ENCODE measurements at places on chromosomes 6 and 20. TPM values are rescaled to one million over a fixed set of nuclear protein-coding genes. Genes with fewer than 3 reads are reported as not detected.
A peak's percentile ranks its signal among the peaks of the same experiment; 100 is the strongest.

- DNase-seq, result peak; percentile 83
Observed at GRCh38 chr6:157906537-157907061, 75.1 kb upstream of the SYNJ2 start.

DNA sequence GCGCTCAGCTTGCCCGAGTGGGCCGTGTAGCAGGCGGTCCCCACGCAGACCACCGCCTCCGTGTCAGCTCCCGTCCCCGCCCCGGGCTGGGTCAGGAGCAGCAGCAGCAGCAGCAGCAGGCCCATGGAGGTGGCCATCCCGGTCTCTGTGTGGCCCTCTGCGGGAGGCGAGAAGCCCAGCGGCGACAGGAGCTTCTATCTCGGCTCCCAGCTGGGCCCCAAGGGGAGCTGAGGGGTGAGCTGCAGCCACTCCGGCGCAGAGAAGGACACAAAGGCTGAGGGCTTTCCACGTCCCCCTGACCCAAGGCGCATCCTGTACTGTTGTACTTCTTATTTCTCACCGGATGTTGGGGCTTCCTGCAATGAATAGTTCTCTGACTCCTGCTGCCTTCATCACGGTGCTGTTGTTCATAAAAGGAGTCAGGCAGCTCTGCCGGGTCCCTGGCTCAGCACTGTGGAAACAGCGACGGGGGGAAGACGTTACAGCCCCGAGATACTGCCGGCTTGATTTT, at the start of gene CD93:
Gene CD93, minus strand, starts transcription at position 269 of the 511 bp plus-strand sequence. Its CDS starts 132 bp downstream, at position 137.
- peak; percentile 95 for DNase-seq

- no peak for DNase-seq
Observed at GRCh38 chr20:63627751-63628245, 897 bp upstream of the GMEB2 start.

DNA sequence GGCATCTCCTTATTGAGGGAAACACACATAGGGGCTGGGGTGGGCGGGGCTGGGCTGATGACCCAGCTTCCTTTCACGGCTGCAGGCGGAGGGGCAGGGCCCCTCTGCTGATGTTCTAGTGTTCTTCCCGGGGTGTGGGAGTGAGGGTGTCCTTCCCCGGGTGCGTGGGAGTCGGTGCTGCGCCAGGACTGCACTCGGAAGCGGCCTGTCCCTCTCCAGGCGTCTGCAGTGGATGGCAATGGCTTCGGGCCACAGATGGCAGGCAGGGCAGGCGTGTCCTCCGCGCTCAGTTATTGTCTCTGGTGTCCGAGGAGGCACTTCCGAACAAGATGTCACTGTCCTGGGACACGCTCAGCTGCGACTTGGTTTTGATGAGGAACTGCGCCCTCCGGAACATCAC, 19.2 kb downstream of the KCNG1 start:
- no peak for DNase-seq

GRCh38 chr6:42403421-42403820, 48.3 kb downstream of the TRERF1 start:
- no peak for DNase-seq

KCNK15 gene
- not detected for total RNA-seq

DNA sequence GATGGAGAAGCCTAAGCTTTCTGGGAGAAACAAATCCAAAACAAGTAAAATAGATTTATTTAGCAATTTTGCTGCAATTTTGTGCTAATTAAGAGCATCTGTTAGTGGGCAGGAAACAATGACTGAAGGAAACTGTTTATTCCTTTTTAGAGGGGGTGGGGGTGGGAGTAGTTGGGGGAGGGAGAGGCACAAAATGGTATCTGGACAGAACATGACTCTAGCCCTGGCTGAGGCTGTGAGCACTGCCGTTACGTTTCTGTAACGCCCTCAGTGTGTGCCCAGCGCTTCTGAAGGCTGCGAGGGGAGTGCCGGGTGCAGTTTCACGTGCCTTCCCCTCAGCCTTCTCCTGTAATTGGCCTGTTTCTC, 28.8 kb downstream of the METTL24 start:
- DNase-seq, result no peak

DNA sequence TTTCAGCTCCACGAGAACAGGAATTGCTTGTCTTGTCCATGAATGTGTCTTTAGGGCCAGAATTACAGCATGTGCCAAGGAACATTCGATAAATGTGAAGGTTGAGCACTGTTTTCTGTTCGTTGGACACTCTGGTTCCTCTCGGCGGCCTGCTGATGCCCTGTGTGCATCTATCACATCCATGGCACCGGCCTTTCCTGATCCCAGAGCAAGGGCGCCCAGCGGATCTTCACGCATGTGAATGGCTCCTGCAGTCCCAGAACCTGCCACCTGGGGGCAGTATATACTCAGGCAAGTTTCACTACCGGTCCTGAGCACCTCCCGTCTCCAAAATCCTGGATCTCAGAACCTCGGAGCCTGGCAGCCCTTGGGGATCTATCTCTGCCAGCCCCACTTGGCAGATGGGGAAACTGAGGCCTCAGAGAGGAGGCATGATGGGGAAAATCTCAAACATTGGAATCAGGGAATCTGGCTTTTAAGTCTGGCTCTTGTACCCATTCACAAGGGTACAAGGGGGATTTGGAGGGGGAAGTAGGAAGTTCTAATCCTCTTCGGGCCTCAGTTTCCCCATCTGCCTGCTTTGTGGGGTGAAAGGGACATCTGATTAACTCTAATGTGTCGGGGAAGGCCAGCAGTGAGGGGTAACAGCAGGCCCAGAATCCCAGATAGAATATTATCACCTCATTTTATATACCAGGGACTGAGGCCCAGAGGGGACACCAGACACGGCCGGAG, 4.3 kb upstream of the CEBPB start:
- peak; percentile 72 for DNase-seq

FLRT3 gene
- total RNA-seq, result 0.13 TPM

- no peak for DNase-seq
Observed at GRCh38 chr20:39021748-39022147, 59.6 kb downstream of the DHX35 start.

CCDC170 gene
- 0.53 TPM for total RNA-seq

DNA sequence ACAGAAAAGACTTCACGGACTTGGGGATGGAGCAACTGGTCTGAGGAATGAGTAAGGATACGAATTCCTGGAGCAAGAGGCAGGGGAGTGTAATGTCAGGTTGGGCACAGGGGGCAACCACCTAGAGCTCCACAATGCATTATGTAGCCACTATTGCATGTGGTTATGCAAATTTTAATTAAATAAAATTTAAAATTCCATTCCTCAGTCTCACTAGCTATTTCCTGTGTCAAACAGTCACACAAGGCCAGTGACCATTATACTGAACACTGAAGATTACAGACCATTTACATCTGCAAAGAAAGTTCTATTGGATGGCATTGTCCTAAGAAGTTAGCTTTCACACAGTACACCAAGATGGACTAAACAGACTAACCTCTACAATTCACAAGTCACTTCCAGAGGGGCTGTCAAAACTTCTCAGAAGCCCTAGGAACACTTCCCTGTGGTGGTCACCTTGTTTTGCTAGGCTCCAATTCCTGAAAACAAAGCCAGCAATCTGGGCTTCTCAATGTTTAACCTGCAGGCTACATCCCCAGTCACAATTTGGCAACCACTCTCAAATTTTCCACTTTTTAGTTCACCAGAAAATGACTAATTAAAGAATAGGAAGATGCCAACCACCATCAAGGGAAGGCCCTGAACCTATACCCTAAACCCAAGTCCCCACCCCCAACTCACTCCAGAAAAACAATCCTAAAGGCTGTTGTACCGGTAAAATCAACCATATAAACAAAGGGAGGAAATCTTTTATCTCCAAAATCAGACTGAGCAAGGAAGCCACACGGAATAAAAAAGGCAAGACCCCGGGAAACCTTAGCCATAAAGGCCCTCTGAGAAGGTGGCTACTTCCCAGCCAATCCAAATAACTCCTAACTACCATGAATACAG, 34.2 kb upstream of the C20orf203 start:
- peak; percentile 86 for DNase-seq

DNA sequence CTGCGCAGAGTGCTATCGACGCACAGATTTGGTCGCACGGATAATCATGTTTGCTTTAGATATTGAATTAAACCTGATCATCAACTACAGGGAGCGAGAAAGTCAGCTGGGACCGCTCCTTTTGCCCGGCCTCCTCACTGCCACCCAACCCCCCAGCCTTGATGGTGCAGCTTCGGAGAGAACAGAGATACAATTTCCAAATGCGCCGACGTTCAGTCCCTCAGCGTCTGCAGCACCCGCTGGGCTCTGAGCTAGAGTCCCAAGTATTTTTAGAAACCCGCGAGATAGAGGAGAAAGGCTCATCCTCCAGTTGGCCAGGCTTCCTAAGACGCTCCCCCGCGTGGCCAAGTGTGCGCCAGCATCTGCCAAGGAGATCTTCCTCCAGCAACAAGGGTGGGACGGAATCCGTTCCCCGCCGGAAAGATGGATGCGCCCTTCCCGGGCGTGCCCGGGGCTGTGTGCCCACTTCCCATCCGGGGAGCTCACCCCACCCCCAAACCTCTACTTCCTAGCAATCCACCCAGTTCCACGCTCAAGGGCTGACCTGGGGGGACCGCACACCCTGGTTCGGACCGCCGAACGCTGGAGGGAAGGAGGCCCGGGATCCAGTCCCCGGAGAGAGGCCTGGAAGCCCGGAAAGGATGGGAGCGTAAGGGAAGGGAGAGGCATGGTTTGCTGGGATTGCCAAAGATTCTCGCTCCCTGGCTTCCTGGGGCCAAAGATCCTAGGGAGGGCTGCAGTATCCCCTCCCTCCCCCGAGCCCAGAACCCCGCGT, 4.1 kb downstream of the NKX2-2 start:
- no peak for DNase-seq

- peak; percentile 58 for DNase-seq
Observed at GRCh38 chr20:62818592-62819493, 2.0 kb downstream of the COL9A3 start.
